ENCODE measurements at places on chromosomes 16 and 17. TPM values are rescaled to one million over a fixed set of nuclear protein-coding genes. Genes with fewer than 3 reads are reported as not detected.

DNA sequence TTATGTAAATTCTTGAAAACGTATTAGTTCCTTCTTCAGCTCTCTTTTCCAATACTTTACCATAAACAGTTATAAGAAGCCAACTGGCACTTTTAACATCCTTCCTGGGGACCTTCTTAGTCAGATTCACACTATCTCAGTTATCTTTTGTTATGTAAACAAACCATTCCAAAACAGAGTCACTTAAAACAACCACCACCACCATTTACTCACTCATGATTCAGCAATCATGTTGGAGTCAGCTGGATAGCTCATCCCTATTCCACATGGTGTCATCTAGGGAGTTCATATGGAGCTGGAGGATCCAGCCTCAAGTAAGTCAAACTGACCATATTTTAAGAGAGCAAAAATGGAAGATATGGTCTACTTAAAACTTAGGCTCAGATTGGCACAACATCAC lies 240.3 kb upstream of the IRX3 start:
- no peak for DNase-seq

DNA sequence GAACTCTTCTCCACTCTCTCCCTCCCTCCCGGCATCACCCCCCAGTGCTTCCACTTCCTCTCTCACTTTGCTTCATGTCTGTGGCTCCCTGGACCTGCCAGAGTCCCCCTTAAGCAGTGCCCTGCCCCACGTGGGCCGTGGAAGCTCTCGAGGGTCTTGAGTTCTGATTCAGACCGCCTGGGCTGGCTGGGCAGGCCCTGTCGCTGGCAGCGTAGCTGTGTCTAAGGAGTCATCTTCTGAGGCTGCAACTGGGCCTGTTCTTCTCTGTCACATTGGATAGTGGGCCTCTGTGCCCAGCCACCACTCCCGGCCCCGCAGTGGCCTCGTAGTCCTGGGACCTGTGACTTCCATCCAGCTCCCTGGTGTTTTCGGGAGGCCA lies 30.7 kb downstream of the MNT start:
- DNase-seq, result no peak

DNA sequence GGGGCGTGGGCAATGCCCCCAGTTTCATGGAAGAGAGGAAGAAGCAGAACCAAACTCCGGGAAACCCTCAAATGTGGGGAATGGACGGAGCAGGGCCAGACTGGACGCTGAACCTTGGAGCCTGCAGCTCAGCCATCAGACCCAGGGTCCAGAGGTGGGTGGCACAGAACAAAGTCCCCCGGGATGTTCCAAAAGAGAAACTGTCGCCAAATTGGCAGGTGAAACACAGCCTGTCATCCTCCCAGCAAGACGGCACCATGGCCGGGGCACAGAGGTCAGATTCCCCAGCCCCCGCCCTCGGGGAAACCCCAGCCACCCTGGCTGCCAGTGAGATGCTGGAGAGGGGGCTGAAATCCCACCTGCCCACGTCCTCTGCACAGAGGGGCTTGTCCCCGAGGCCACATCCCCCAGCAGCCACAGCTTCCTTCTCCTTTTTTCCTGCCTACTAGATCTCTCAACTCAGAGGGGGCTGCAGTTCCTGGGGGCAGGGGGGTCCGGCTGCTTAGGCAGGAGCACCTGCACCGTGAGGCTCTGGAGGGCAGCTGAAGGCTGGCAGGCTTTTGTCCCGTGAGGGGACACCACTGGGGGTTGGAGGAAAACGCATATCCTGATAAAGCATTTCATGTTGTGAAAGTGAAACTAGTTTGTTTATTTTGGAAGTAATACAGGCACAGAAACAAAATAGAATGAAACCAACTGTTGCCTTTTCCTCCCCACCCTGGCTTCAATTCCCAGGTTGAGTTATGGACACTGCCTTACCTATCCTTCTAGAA lies 1.2 kb upstream of the SECTM1 start:
- DNase-seq, result no peak

DNA sequence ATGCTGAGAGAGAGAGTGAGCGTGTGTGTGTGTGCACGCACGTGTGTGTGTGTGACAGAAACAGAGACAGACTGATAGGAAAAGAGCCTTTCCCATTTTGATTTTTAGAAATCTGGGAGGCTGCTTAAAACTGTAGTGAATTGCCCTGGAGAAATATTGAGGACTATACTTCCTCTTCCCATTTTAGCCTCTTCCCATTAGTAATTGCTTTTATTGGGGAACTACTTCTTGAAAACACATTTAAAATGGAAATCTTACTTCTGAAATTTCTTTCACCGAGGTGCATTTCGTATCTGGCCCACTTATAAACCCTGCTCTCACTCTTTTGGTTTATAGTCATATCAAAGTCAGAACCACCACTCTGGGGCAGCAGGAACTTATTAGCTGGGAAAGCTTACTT lies 47.1 kb downstream of the NUP93 start:
- no peak for DNase-seq

- DNase-seq, result no peak
These were observed 108.5 kb downstream of the ZNF778 start for GRCh38 chr16:89325861-89326471.

GRCh38 chr16:24116989-24117388 lies 139.1 kb upstream of the CACNG3 start:
- no peak for DNase-seq

DNA sequence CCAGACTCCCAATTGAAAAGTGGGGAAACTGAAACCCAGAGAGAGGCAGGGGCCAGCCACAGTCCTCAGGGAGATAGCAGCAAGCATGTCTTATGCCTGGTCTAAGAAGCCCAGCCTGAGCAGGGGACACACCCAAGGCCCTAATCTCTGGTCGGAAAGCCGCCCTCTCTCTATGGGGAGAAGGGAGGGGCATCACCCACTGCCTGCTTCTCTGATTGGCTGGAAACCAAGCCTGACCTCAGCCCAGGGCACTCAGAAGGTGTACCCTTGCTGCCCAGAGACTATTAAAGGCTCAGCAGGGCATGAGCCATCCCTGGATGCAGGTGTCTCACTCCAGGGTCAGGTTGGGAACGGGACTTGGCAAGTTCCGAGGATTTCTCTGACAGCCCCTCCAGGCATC lies 5.7 kb upstream of the KRT13 start:
- no peak for DNase-seq

DNA sequence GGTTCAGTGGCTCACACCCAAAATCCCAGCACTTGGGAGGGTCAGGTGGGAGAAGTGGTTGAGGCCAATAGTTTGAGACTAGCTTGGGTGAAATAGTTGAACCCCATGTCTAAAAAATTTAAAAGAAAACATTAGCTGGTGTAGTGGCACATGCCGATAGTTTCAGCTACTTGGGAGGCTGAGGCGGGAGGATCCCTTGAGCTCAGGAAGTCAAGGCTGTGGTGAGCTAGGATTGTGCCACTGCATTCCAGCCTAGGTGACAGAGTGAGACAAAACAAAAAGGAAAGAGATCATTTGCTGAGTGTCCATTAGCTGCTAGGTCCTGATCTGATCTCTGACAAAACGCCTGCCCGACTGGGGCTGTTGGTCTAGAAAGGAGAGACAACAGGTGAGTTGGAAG lies 14.1 kb upstream of the DBNDD1 start:
- DNase-seq, result no peak

GRCh38 chr16:89600956-89601355 lies 12.5 kb upstream of the DPEP1 start:
- DNase-seq, result no peak

- no peak for DNase-seq
These were observed 55.9 kb downstream of the ANKRD11 start for GRCh38 chr16:89434490-89434889.

GRCh38 chr16:66927918-66928649 lies 2.7 kb upstream of the RRAD start:
- peak; percentile 82 for DNase-seq

DNA sequence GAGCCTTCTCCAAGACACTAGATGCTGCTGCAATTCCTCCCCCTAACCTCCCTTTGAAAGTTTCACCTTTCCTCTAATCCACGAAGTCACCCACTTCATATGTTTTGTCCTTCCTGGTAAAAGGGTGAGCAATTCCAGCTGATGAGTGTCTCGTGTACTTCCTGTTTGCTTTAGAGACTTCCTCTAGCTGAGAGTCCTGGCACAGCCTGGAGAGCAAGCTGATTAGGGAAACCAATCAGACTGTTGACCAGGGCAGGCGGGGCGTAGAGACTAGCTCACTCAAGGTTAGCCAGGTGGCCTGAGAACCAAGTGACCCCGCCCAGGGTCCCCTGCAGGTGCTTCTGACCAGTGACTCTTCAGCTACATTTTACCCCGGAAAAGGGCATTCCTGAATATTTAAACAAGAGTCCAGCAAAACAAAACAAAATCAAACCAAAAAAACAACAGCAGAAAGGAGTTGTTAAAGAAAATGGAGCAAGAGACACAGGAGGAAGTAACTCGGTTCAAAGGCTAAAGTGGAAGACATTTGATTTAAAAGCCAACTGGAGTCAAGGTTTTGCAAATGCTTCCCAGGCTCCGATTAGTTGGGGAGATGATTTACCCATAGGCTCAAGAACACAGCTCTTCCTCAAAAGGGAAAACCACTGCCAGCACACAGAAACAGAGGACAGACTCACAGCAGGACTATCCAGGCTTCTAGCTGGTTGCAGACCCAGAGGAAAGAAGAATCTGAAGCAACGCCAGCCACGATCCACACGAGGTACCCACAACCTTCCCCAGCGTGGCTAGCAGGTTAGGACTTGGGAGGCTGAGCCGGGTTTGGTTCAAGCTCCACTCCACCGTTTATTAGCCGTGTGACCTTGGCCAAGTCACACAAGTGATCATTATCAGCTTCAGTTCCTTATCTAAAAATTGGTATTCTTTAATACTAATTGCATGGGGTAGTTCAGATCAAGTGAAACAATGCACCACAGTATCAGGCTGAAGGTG lies 13.4 kb downstream of the HSPB9 start:
- DNase-seq, result no peak

GRCh38 chr17:57881783-57882351 lies 32.0 kb upstream of the MRPS23 start:
- no peak for DNase-seq

GRCh38 chr17:2369551-2370210 lies 31.2 kb downstream of the MNT start:
- no peak for DNase-seq

GRCh38 chr17:45686250-45686649 lies 97.9 kb upstream of the CRHR1 start:
- no peak for DNase-seq

DNA sequence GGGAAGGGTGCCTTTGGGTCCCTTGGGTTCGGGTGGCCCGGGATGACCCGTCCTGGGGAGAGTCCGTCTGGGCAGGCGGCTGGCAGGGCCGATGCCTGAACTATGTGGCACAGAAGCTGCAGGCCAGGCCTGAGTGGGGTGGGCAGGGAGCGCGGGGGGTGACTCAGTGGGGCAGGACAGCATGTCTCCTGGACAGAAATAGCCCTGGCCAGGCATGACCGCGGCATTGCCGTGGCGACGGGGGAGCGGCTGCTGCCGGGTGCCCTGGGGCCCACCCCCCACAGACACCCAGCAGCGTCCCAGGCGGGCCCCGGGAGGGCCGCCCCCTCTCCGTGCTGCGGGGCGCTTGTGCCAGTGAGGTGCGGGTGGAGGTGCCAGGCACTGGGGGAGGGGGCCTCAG lies 1.8 kb upstream of the C1QTNF8 start:
- no peak for DNase-seq

GRCh38 chr16:68468842-68469241 lies 20.5 kb upstream of the SMPD3 start:
- no peak for DNase-seq

GRCh38 chr17:67386965-67387551 lies 10.0 kb downstream of the PITPNC1 start:
- DNase-seq, result peak; percentile 76

GRCh38 chr17:82350182-82351030 lies 8.6 kb upstream of the TEX19 start:
- DNase-seq, result peak; percentile 52

GRCh38 chr17:16915752-16916556 lies 56.0 kb downstream of the TNFRSF13B start:
- DNase-seq, result peak; percentile 46

DNA sequence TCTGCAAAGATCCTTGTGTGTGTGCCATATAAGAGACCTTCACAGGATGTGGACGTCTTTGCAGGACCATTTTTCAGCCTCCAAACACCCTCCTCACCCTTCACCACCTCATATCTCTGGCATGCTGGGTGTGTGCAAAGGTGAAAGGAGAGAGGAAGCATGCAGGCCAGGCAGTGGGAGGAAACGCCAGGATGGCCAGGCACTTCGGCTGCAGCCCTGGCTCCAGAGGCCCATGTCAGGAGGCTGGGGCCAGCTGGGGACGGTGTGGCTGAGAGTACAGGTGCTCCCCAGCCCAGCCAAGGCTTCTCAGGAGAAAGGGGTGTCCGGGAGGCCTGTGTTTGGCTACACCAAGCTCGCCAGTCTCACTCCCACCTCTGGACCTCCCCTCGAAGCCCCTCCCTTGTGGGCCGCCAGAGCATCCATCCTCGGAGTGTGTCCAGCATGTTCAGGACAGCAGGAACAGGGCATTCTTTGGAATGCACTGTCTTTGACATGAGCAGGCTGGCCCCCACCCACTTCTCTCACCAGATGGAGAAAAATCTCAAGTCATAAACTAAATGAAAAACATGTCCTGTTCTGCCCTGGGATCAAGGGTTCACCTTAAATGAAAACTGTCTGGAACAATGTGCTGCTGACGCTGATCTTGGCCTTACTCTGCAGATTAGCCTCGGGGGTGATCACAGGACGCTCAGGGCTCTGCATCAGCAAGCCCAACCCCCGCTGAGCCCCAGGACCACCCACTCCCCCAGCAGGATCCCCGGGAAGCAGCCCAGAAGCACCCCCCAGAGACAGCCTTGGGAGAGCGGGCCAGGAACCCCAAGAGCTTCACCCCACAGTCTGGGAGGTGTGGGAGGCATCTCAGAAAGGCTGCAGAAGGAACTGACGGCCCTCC lies 15.9 kb downstream of the PEMT start:
- DNase-seq, result no peak

GRCh38 chr16:27699540-27699939 lies 149.6 kb downstream of the KATNIP start:
- DNase-seq, result no peak

- peak; percentile 71 for DNase-seq
These were observed 44.4 kb upstream of the MED13 start for GRCh38 chr17:62109378-62109902.

Gene YBX2
- total RNA-seq, result 0.18 TPM

Gene PERCC1
- total RNA-seq, result not detected

Gene MPG
- 65.6 TPM for total RNA-seq

Gene CDH3
- 1.0 TPM for total RNA-seq

Gene NHLRC4
- total RNA-seq, result 0.59 TPM

Gene ASPHD1
- total RNA-seq, result 1.4 TPM

Gene PSME3
- total RNA-seq, result 95.5 TPM

Gene KRTAP3-2
- total RNA-seq, result not detected

Gene MSRB1
- 41.7 TPM for total RNA-seq

Gene HNF1B
- 1.4 TPM for total RNA-seq

Gene CALB2
- not detected for total RNA-seq
